ENCODE measurements at places on chromosomes 6 and 20.
A peak's percentile ranks its signal among the peaks of the same experiment; 100 is the strongest.

DNA sequence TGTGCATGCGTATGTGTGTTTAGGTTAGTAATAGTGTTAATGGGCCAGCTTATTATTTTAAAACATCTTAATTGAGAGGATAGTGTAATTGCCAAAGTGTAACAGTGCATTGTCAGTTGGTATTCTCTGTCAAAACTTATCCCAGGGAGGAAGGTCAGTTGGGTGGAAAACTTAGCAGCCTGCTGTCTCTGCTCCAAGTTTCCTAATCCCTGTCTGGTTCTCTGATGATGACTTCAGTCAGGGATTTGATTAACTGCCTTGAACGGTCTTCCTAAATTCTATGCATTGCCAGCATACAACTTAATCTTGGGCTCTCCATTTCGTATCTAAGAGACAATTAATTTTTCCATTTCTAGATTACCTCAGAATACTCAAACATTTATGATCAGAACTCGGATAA lies 51.1 kb downstream of the L3MBTL3 start:
- DNase-seq = no peak

GRCh38 chr20:36491901-36492617 lies 49.3 kb upstream of the MYL9 start:
- no peak for DNase-seq

DNA sequence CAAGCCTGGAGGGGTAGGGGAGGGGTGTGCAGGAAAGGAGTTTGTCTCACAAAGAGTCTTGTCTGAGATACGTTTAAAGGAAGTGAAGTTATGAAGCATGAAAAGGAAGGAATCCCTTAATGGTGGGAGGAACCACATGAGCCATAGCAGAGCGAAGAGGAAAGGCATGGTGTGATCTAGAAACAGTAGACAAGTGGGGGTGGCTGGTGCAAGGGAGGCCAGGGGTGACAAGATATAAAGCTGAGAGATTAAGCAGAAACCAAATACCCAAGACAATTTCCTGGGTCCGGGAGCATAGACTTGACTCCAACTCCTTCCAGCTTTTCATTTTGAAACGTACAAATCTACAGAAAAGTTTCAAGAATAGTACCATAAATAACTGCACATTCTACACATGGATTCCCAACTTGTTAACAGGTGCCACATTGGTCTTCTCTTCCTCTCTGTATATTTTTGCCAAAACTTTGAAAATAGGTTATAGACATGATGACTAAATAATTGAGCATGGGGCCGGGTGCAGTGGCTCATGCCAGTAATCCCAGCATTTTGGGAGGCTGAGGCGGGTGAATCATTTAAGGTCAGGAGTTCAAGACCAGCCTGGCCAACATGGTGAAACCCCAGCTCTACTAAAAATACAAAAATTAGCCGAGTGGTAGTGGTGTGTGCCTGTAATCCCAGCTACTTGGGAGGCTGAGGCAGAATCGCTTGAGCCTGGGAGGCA lies 211.6 kb downstream of the SLC24A3 start:
- no peak for DNase-seq

GRCh38 chr6:101226677-101227135 lies 166.8 kb upstream of the GRIK2 start:
- no peak for DNase-seq

DNA sequence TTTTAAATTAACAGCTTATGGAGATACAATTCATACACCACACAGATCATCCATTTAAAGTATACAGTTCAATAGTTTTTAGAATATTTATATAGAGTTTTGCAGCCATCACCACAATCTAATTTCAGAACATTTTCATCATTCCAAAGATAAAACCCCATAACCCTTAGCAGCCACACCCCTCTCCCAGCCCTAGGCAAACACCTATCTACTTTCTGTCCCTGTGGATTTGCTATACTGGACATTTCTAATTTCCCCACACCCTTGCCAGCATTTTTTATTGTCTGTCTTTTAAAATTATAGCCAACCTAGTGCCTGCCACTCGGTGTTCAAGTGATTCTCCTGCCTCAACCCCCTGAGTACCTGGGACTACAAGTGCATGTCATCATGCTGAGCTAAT lies 23.0 kb upstream of the AKAP7 start:
- DNase-seq = no peak

- no peak for DNase-seq
Observed at GRCh38 chr6:89494131-89494793, 61.3 kb downstream of the ANKRD6 start.

GRCh38 chr6:133855991-133856370 lies 32.9 kb upstream of the TCF21 start:
- no peak for DNase-seq

- no peak for DNase-seq
Observed at GRCh38 chr20:45905505-45906079, 6.4 kb downstream of the PLTP start.

DNA sequence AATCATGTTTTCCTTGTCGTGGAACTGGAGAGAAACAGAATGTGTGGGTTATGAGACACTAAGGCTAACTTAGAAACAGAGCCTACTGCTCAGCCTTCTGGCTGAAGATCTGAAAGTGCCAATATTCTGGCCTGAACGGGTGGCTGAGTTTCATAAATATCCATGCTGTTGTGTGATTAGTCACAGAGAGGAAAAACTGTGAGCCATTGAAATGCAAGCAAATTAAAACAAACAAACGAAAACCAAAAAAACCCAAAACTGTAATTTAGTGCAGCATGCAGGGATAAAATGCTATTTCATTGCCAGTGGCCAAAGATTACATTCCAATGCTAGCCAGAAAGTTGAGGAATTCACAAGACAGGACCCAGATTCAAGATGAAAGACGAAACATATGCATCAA lies 315.1 kb downstream of the UBE3D start:
- DNase-seq = no peak

DNA sequence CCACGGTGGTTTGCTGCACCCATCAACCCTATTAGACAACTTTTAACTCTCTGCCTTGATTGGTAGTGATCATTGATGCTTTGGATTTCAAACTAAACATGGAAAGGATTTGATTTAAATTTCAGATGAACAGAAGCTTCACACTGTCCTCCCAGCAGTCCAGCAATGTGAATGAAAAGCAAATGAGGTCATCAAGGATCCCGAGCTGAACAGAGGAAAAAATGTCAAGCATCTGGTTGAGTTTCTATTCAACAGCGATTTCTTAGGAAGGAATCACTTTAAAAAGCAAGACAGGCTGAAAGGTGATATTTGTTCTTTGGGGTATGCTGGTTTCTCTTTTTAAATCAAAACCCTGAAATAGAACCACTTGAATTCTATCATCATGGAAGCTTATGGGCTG lies 10.6 kb upstream of the SAMD3 start:
- no peak for DNase-seq

GRCh38 chr6:132199343-132199742 lies 201.9 kb downstream of the MOXD1 start:
- no peak for DNase-seq

DNA sequence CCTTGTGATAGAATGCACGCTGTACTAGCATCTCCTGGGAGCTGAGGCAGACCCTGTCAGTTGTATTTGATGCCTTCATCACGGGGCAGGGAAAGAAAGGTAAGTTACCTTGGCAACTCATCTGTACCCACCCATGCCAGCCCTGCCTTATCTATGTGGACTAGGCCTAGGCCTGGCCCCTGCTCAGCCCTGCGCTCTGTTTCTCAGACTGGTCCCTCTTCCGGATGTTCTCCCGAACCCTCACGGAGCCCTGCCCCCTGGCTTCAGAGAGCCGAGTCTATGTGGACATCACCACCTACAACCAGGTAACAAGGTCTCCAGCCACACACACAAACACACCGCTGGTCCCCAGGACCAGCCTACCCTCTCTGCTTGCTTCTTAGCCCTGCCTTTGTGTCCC lies 4.2 kb downstream of the PIGT start:
- DNase-seq = no peak

DNA sequence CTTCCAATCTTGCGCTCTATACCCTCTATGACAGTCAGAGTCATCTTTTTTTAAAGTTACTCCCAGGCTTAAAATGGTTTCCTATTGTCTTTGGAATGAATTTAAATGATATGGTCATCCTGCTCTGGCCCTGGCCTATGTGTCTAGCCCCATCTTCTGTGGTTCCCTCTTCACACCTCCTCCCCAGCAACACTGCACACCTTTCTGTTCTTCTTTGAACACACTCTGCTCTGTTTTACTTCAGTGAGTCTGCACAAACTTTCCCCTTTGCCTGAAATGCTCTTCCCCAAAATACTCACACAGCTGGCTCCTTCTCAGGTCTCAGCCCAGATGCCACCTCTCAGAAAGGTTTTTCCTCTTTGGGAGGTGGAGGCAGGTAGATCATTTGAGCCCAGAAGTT lies 132.7 kb downstream of the FYN start:
- no peak for DNase-seq

DNA sequence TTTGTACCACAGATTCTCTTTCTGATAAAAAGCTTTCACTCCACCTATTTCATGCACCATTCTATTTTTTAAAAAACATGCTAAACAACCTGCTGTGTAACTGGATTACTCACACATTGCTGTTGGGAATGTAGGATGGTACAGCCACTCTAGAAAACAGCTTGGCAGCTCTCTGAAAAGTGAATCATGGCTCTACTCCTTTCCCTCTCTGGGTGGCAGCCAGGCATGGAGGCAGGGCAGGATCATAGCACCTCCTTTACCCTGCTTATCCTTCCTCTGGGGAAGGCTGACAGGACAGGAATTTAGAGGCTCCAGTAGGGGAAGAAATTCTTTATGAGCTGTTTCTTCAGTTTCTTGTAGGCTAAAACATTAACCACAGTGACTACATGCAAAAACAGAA lies 6.7 kb upstream of the VNN2 start:
- DNase-seq = no peak

DNA sequence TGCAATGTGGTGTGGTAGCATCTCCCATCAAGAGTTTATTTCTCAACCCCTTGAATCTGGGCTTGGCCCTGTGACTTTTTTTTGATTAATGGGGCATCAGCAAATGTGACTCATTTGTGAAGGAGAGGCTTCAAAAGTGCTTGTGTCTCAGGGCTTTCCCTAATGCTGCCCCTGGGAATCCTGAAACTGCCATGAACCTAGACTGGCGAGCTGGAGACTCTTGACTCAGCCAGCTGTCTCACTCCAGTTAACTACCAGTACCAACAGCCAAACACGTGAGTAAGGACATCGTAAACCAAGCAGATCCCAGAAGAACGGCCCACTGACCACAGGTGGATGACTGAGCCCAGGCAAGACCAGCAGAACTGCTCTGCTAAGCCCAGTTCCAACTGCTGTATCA lies 72.8 kb upstream of the ADTRP start:
- peak; percentile 22 for DNase-seq

- no peak for DNase-seq
Observed at GRCh38 chr6:43947860-43948259, 177.8 kb downstream of the VEGFA start.

GRCh38 chr20:20411836-20412235 lies 43.9 kb downstream of the INSM1 start:
- DNase-seq = no peak

DNA sequence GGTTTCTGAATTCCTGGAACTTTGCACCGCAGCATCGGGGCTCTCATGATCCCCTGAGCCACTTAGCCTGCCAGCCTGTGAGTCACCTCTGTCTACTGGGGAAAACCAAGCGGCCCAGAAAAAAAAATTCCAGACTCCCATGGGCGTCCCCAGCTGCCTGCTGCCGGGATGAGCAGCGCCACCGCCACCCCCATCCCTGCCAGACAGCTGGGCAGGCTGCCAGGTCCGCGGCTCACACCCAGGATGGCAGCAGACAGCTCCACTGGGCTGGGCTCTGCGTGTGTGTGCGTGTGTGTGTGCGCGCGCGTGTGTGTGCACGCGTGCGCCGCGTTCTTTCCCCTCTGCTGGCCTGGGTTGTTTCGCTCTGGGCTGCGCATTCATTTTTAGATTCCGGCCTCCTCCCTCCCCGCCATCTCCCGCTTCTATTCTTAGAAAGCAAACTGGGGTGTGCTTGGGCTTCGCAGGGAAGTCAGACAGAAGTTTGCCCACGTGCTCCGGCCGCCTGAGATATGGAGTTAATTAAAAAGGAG lies 38.9 kb upstream of the PMEPA1 start:
- DNase-seq = no peak

- no peak for DNase-seq
Observed at GRCh38 chr20:19761841-19762240, 3.8 kb downstream of the RIN2 start.

GRCh38 chr6:69487688-69488087 lies 309.1 kb downstream of the LMBRD1 start:
- DNase-seq = no peak

DNA sequence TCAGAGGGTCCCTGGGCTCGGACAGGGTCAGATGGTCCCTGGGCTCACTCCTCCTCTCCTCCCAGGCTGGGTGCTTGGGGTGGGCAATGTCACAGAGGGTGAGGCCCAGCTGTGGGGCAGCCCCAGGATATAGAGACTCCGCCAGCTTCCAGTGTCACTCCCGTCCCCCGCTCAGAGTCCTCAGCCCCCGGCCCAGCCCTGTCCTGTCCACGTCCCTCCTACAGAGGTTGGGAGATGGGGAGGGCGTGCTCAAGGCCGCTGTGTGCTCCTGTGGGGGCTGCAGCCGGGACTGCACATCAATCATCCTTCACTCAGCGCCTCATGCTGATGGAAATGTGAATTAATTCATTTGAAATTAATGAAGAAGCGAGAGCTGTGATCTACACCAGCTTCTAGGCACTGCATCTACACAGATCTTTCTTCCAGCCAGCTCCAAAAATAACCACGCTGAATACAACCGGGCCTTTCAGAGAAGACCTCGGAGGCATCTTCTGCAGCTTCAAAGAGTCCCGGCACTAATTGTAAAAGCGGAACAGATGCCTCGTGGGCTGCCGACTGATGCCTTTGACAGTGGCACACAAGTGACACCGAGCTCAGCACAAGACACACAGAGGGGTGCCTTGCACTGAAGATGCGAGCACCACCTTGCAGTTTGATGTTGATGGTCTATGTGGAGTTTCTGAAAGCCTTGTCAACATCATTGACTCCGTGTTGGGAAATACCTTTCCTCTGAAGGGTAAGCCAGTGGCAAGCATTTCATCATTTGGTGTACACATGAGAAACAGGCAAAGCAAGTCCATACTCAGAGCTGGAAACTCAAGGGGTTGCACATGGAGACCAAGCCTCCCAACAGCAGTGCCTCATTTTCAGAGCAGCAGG lies 39.3 kb downstream of the DACT2 start:
- DNase-seq = no peak

- no peak for DNase-seq
Observed at GRCh38 chr20:17654649-17655285, 27.3 kb downstream of the RRBP1 start.

DNA sequence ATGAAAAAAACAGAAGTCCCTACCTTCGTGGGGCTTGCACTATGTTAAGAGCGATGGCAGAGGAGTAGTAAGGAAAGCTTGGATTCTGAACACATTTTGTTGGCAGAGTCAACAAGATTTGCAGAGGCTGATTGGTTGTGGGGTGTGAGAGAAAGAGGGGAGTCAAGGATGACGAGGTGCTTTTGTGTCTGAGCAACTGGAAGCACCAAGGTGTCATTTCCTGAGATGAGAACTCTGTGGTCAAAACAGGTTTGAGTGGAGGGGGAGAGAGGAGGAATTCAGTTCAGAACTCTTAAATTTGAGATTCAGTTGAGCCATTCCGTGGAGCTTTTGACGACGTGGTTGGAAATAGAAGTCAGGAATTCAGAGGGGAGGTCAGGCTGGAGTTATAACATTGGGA lies 3.5 kb downstream of the OCSTAMP start:
- DNase-seq = no peak

GRCh38 chr6:33139596-33140206 lies 52.6 kb downstream of the COL11A2 start:
- DNase-seq = no peak

All from NCI-H187 treated with DMSO at 0.1 percent for 48 hours (cell line).